Activated CD4-positive, alpha-beta T cell treated with anti-CD3 and anti-CD28 coated beads for 24 hours (primary cell): ENCODE measurements at places on chromosomes 1 and 21.

GRCh38 chr21:28454564-28455252 is 538.0 kb downstream of the LTN1 start:
- DNase-seq: no peak

- DNase-seq: peak; percentile 10
Observed at GRCh38 chr1:242017580-242018233, 18.8 kb upstream of the MAP1LC3C start.

DNA sequence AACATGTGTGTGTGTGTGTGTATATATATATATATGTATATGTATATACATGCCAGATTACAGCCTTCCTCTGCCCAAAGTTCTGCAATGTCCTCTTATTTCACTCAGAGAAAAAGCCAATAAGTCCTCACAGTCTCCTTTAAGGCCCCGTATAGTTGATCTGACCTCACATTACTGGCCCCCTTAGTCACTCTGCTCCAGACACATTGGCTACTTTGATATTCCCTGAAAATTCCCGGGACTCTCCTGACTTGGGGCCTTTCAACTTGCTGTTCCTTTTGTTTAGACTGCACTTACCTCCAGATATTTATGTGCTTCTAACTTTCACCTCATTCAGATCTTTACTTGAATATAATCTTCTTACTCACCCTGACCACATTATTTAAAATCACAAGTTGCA is 4.2 kb upstream of the BSDC1 start:
- no peak for DNase-seq

GRCh38 chr21:38413958-38414548 is 84.2 kb downstream of the ERG start:
- DNase-seq: no peak

GRCh38 chr1:77121503-77121902 is 97.7 kb downstream of the PIGK start:
- no peak for DNase-seq

DNA sequence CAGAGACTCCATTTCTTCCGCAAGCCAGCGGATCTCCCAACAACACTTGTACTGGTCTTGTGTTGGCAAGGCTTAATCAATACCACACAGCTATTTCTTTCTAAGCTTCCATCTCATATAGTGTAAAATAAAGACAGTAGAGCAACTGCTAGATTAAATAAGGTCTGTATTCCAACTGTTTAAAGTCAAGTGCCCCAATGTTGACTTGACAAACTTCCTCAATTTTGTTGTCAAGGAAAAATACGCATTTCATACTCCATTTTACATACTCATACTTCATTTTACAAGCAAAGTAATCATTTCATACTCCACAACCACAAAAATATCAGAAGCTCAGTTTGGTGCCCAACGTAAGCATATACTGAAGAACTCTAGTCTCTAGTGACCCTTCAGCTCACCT is 143.0 kb downstream of the RERE start:
- DNase-seq: no peak

DNA sequence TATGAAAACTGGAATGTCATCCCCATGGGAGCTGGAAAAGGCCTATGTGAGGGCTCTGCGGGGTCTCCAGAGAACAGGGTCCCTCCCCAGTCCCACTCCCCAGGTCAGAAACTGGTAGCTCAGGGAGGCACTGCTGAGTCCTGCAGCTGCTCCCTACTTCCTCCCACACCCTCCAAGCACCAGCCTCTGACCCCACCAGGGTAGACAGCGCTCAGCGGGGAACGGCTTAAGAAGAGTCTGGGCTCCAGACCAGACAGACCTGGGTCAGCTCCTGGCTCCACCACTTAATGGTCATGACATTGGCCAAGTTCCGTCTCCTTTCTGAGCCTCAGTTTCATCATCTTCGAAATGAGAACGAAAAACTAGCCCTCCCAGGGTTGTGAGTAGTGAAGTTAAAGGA is 7.2 kb downstream of the LRP8 start:
- no peak for DNase-seq

- no peak for DNase-seq
Observed at GRCh38 chr1:16927256-16927655, 5.5 kb downstream of the CROCC start.

DNA sequence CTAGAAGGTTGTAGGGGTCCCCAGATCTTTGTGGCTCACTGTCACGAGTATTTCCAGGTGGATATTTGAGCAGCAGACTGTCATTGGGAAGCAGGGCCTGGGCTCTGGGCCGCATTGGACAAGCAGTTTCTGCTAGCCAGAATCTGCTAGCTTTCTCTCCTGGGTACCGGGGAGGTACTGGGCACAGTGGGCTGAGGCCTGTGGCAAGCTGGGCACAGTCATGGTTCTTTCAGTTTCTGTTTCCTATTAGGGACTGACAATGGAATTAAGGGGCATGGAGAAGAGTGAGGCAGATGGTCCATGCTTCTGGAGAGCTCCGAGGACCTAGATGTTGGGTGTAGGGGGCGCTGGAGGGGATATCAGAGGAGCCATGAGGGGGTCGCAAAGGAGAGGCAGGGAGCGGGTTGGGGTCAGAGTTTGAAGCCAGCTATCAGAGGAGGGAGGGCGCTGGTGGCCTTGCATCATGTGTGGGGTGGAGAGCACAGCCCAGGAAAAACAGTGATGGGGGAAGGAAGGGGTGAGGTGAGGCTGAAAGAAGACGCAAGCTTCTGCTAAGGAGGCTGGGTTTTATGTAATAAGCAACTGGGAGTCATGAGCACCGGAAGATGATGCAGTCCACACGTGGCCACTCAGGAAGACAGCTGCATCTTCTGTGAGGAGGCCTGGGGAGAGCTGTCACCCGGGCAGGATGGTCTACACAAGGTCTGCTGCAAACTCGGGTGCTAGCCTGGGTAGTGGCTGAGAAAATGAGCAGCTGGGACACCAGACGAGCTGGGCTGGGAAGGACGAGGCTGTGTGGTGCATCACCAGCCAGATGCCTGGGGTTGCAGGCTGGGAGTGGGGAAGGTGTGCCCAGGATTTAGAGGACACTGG is 72.7 kb downstream of the IER5 start:
- DNase-seq: no peak

DNA sequence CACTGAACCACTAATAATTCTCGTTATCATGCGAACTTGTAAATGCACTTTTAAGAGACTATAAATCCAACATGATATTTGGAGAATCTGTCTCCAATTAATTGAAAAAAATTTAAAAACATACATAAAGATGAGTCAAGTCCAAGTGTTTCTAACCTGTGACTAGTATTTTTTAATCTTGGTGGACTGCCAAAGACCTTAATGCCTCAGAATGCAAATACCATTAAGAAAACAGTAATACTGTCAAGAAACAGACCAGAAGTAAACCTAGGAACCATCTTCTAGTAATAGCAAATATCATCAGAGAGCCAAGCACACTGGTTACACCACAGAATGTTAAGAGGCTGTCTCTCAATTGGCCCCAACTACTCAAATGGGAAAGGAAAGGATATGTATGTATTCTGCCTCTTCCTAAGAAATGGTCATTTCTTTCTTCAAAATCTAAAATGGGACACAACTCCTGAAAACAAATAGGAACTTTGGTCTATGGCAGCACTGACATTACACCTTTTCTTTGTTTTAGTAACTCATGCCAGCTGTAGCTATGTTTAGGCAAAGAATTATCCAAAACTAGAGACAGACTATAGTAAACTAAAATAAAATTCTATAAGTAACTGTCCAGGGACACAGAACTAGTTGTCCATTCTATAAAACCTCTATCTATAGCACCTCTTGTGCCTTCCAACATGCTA is 15.8 kb downstream of the SCYL3 start:
- DNase-seq: no peak

- no peak for DNase-seq
Observed at GRCh38 chr1:84108900-84109578, 35.0 kb upstream of the PRKACB start.

DNA sequence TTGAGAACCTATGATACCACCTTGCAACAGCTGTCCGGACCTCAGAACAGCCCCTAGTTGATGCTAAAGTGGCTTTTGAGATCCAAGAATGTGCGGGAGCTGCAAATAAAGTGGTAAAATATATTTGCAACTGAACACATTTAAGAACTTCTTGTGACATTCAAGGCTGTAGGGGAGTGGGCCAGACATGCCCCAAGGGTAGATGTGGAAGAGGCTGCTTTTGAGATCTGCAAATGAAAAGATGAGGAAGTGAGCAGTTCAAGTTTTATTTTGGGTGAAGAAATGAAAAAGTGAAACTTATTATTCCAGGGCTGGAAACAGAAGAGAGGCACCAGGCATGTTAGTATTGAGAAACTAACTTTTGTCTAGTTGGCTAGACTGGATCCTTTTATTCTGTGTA is 359.5 kb upstream of the PLXNA2 start:
- DNase-seq: no peak

DNA sequence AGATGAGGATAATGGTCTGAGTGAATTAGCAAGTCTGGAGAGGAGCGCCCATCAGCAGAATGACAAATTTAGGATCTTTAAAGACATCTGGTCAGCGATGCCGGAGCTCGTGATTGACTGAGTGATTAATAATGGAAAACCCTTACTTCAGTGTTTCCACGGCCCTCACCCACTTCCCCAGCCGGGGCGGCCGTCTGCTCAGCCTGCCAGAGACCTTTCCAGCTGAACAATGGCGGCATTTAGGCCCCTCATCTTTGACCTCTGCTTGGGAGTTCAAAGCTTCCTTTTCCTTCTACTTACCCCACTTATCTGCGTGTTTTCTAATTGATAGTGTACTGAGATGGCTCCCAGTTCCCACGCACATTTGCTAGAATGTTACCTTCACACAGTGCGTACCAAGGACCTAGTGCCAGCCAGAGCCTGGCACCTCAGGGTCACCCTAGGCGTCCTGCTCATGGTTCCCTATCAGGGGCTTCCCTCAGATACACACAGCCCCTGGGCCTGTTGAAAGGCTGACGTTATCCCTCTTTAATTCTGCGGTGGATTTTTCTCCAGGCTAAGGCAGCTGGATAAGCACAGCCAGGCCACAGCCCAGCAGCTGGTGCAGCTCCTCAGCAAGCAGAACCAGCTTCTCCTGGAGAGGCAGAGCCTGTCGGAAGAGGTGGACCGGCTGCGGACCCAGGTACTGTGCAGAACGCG is 232.8 kb downstream of the SDCCAG8 start:
- no peak for DNase-seq

DNA sequence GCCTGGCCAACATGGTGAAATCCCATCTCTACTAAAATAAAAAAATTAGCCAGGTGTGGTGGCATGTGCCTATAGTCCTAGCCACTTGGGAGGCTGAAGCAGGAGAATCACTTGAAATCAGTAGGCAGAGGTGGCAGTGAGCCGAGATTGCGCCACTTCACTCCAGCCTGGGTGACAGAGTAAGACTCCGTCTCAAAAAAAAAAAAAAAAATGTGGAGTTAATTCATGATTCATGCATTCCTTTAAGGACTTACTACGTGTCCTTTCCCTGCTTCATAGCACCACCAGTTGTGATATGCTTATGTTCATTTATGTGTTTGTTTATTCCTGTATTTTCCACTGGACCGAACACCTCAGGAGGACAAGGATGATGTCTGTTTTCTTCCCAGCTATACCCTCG is 12.7 kb upstream of the PRELP start:
- no peak for DNase-seq

DNA sequence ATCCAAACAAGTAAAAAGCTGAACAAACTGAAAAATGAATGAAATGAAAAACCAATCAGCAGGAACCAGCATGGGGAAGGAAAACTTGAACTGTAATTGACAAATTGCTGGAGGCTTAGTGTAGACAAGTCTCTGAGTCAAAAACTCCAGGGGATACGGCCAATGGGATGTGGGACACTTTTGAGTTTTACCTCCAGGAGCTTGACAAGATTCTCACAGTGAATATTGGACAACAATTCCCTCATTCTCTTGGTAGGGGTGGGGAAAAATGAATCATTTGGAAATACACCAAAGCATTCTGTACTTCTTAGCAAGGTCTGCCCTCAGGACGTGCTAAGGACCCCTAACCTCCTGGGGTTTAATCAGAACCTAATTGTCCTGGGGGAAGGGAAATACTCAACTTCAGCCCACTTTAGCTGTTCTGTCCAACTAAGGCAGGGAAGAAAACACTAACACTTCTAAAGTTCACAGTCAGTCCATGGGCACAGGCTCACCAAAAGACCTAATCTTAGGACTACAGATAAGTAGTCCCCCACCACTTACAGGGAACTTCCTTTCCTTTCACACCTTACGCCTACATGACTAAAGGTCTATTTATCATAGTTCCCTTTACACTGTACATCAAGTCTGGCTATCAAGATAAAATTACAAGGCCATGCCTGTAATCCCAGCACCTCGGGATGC is 60.7 kb upstream of the CDC42BPA start:
- DNase-seq: no peak

- no peak for DNase-seq
Observed at GRCh38 chr1:191869790-191870312, 288.4 kb upstream of the RGS18 start.

GRCh38 chr1:100613817-100614559 is 76.0 kb downstream of the GPR88 start:
- no peak for DNase-seq

DNA sequence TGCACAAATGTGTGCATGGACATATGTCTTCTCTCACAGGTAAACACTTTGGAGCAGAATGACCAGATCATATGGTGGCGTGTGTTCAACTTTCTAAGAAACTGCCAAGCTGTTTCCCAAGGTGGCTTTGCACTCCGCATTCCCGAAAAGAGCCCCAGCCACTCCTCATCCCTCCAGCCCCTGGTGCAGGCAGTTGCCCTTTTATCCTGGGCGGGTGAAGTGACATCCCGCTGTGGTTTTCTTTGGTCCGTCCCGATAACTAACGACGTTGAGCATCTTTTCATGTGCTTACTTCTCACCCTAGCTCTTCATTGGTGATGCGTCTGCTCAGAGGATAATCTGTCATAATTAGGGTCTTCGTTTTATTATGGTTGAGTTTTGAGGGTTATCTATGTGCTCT is 612.5 kb downstream of the MATN1 start:
- no peak for DNase-seq

DNA sequence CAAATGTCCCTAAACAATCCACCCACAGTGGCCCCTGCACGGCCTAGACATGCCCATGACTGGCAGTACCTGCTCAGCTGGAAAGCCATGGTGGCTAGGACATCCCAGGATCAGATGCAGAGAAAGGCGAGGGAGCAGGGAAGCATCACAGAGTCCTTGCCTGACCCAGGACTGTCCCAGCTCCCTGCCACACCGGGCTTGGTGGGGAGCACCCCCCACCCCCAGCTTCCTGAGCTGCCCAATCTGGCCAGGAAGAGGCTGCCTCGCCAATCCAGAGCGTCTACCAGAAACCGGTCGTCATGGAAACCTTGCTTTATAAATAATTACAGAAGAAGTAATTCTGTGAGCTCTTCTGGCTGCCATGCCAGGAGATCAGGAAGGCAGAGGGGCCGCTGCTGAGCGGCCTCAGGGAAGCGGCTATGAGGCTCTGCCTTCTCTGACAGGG is 34.8 kb downstream of the ACOT7 start:
- no peak for DNase-seq

- DNase-seq: no peak
Observed at GRCh38 chr1:87706203-87706602, 377.5 kb downstream of the LMO4 start.

- DNase-seq: peak; percentile 71
Observed at GRCh38 chr1:21324368-21325141, 34.3 kb upstream of the ECE1 start.

- no peak for DNase-seq
Observed at GRCh38 chr1:106907795-106908194, 148.7 kb upstream of the PRMT6 start.
